ENCODE measurements at places on chromosomes 3 and 15.

DNA sequence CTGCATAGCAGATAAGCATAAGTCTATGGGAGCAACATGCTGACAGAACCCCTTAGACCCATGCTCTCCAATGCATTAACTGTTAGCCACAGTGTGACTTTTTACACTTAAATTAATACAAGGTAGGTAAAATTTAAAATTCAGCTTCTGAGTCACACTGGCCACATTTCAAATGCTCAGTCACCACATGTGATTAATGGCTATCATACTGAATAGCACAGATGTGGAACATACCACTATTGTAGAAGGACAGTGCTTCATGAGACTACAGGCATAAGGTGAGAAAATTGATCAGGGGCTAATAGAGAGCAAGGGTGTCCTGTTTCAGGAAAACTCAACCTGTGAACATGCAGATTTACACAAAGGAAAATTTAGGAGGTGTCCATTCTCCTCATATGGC, 357.0 kb upstream of the SEMA6D start:
- no peak for DNase-seq

DNA sequence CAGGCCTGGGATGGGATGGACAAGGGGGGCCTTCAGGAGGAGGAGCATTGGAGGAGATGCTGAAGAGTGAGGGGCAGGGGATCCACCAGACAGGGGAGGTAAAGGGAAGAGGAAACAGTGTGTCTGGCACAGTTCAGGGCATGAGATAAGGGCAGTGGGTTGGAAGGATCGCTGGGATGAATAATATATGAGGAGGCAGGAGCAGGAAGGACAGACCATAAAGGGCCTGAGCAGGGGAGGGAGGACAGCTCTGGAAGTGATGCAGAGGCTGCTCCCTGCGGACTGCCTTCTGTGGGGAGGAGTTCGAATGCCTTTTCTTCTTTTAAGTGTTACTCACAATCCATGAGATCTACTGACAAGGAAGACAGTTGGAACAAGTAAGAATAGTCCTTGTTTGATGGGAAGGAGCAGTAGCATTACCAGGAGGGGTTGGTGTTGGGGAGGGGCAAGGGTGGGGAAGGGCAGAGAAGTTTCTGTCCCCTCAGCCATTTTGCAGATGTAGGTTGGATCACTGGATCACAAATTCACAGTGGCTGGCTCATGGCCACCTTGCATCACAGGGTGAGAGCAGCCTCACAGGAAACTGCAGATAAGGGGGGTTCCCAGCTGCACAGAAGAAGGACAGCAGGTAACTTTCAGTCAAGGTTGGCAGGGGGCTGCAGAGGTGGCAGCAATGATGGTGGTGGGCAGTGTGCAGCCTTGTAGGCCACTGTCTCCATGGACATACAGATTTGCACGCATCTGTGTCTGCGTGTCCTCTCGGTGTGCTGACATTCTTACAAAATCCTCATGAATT, 91.9 kb upstream of the SNRPN start:
- DNase-seq = no peak

DNA sequence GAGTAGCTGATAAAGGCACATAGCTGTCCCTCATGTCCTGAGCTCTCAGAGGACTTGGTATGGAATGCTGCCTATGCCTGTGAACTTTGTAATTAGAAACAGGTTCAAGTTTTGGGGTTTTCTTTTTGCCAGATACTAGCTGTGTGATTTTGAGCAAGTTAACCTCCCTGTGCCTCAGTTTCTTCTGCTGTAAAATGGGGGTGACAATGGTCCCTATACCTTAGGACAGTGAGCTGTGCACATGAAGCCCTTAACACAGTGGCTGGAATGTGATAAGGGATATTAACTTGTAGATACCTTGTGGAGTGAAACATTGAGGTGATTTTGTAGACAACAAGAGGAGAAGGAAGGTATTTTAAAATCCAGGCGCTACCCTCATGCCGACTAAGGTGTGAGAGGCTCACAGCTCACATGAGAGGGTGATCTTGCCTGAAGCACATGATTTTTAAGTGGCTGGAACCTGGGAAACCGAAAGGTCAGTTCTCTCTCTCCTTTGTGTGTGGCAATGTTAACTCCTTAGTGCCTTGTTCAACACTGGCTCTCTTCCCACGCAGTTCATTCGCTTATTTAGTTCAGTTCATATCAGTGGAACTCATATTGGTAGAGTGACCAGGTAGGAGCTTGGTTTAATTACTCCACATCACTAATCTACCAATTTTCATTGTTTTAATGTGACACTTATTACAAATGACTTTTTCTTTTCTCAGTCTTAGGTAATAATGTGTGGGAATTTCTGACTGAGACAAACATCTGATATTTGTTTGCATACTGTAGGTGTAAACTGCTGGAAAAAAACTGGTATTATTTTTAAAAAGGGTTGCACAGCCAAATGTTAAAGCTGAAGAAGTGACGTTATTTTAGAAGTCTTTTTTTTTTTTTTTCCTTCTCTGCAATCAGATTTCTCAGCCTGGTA, 236.2 kb downstream of the ITPR1 start:
- no peak for DNase-seq

GRCh38 chr15:63504979-63505841, 817 bp downstream of the USP3 start:
- DNase-seq = peak; percentile 82

- DNase-seq = no peak
Observed at GRCh38 chr3:86960550-86960949, 30.4 kb downstream of the VGLL3 start.

- DNase-seq = peak; percentile 53
Observed at GRCh38 chr3:13483286-13483685, 3.2 kb downstream of the HDAC11 start.

GRCh38 chr3:3799173-3800079, at the start of gene LRRN1:
Gene LRRN1, plus strand, starts transcription at chr3:3799431. Its CDS starts 45,211 bp downstream, at chr3:3844642.
- peak; percentile 61 for DNase-seq

DNA sequence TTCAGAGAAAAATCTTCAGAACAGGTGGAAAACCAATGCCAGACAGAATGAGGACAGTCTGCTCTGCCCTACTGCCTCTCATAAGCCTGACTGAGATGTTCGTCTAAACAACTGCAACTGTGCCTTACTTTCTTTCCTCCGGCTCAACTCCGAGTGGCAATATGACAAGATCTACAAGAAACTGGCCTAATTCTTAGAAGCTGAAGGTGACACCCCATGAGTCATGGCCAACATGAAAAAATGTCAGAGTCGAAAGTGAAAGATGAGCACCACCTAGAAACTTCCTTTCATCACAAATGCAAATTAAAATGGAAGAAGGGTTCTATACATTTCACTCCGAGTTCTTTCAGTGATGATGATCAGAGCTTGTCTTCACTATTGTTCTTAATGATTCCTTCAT, 12.9 kb downstream of the PCYT1A start:
- DNase-seq = no peak

GRCh38 chr3:43030162-43030935, 51.2 kb downstream of the GASK1A start:
- no peak for DNase-seq

DNA sequence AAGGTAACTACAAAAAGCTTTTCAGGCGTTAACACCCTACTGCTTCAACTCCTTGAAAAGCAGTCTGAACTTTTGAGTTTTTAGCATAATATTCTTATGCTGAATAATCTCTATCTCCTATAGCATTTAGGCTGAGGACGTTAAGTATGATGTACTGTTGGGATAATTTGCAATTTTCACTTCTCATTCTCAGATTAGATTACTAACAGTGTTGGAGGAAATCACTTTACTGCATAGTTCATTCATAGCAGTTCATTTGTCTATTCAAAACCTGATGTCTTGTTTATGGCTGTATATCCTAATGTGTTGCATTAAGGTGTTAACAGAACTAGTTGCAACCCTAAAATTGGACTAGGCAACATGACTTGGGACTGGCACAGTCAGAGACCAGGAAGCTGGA, 983.1 kb downstream of the FHIT start:
- no peak for DNase-seq

- DNase-seq = no peak
Observed at GRCh38 chr3:20099060-20099459, 58.8 kb downstream of the KAT2B start.

DNA sequence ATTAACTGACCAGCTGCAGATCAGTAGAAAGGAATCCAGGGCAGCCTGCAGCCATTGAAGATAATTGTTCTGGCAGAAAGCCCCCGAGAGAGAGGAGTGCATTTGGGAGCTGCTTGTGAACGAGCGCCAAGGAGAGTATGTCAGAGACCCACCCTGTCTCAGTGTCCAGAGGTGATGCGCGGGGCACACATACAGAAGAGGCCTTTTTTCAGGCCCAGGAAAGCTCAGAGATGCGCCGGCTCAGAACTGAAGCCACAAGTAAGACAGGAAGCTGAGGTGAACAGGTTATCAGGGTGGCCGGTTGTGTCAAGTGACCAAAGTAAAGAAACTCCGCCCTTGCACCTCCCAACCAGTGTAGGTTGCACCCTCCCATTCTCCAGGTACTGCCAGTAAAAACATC, 59.8 kb upstream of the HEG1 start:
- no peak for DNase-seq

GRCh38 chr3:119589102-119589773, 8.4 kb upstream of the PLA1A start:
- no peak for DNase-seq

DNA sequence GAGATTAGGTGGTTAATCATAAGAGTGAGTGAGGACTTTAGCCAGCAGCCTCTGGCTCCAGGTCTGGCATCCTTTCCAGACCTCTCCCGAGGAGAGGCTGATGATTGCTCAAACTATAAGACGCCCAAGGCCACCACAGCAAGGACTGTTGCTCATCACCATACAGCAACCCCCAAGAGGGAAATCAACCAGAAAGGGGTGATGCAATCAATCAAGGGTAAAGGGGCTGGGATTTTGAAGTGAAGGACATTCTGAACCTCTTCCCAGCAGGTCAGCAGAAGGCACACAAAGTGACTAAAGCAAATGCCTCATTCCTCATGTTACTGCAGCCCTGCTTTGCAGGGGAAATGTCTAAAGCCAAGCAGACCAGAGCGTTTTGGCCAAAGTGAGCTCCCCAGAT, 247.3 kb upstream of the IGF1R start:
- peak; percentile 80 for DNase-seq

DNA sequence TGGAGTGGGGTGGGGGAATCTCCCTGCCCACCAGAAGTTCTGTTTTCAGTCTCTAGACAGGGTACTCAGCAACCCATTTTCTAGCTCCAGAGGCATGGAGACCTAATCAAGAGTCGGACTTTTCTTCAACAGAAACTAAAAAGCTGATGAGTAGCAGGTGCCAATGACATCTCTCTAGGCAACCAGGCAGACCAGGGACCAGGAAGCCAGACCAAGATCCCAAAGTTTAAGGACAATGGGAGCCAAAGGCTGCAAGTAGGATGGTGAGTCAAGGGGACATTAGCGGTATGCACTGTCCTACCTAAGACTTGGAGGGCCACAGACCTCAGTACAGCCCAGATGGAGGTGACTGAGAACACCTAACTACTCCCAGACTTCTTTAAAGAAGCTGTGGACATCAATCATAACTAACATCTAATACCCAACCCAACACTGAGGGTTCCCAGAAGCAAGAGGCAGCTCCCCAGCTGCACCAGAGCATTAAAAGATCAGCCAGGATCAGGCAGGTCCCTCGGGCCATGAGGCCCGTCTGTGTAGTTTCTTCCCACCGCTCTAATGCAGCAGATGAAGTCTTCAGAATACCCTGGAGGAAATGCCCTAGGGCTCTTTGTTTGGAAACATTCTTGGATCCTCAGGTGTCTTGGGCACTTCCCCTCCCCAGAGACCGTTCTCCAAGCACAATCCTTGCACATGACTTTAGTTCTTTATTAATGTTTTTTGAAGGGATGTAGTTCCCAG, 979 bp downstream of the CCDC71 start:
- DNase-seq = no peak

- DNase-seq = no peak
Observed at GRCh38 chr3:42488687-42489086, 13.8 kb upstream of the VIPR1 start.

- DNase-seq = no peak
Observed at GRCh38 chr3:108664266-108664665, 74.7 kb downstream of the DZIP3 start.

DNA sequence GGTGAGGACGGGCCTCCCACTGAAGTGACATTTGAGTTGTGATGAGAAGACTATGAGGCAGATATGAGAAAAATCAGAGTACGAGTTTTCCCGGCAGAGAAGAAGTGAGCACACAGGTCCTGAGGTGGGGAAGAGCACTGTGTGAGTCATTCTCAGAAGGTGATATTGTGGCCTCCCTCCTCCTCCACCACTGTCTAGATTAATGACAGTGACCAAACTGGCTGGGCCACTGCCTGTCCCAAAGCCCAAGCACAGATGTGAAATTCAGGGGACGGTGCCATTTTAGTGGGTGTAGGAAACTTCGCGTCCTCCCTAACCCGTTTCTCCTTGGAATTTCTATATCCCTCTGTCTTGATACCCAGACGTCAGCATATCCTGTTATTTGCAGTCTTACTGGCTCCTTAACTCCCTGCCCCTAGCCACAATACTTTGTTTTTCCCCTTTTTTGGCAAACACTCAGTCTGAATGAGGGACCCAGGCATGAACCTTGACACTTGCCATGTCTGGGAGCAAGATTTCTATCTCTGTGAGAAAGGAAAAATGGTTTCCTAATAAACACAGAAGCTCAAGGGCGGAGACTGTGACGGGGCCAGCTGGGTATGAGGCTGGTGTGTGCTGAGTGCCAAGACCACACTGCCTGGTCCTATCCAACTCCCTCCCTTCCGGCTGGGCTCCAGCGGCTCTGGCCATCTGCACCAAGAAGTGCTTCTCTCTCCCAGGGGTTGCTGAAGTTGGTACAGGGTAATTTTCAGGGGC, 15.2 kb downstream of the PRICKLE2 start:
- peak; percentile 95 for DNase-seq

GRCh38 chr3:69743975-69744906, 5.0 kb downstream of the MITF start:
- no peak for DNase-seq

- DNase-seq = no peak
Observed at GRCh38 chr15:90240856-90241255, 6.8 kb downstream of the GDPGP1 start.

GRCh38 chr3:195551381-195551978, 8.4 kb upstream of the PPP1R2 start:
- no peak for DNase-seq

- DNase-seq = no peak
Observed at GRCh38 chr3:74055061-74055460, 430.3 kb upstream of the PDZRN3 start.

GRCh38 chr3:47424434-47425382, 43.9 kb downstream of the PTPN23 start:
- DNase-seq = no peak

GRCh38 chr3:36063992-36064391, 316.3 kb upstream of the STAC start:
- DNase-seq = no peak

- DNase-seq = no peak
Observed at GRCh38 chr15:68148039-68148438, 57.1 kb downstream of the CALML4 start.

GRCh38 chr3:17553080-17553479, 189.4 kb downstream of the TBC1D5 start:
- no peak for DNase-seq

- DNase-seq = peak; percentile 52
Observed at GRCh38 chr3:127680146-127680661, 7.5 kb downstream of the ABTB1 start.
